ENCODE measurements at places on chromosomes 5 and 9.
A peak's percentile ranks its signal among the peaks of the same experiment; 100 is the strongest.

DNA sequence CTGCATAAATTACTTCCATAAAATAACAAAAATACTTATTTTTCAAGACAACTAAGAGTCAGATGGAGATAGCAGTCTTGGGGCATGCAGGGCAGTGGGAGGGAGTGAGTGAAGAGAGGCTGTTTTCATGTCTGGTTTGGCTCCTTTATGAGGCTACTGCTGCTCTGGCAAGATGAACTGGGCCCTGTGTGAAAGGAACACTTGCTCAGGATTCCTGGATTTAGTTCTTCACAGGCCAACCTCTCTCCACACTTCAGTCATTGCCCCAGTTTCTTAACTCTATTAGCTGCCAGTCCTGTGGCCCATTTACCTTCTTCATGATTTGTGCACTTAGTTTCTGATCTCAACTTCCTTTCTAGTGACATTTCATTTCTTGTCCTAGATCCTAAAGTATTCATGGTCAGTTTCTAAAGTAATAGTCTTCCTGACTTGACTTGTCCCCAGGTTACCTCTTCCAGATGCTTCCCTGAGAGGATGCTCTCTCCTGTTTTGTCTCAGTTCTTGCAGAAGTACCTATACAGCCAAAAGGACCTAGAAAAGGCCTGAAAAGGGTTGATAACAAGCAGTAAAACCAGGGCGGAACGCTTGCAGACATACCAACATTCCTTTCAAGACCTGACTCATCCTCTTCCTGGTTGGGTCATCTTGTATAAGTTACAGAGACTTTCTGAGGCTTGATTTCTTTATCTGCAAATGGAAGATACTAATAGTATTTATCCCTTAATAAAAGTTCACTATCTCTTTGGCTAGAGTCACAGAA, 77.0 kb upstream of the ZFAND5 start:
- DNase-seq, result no peak

DNA sequence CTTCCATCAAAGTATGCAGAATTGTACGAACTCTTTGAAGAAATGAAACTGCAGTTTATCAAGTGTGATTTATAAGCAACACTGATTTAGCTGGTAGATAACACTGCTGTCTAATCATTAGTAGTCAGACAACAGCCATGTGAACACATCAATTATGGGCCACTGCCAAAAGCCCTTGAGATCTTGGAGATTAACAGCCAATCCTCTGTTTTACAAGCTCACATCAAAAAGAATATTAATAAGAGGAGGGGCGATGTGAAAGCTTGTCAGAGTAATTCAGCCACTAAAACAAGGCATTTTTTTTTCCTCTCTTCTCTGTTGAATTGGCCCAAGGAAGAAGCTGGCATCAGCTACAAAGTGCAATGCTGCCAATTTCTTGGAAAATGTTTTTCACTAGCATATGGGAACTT, 28.1 kb downstream of the ZNF608 start:
- peak; percentile 82 for DNase-seq

DNA sequence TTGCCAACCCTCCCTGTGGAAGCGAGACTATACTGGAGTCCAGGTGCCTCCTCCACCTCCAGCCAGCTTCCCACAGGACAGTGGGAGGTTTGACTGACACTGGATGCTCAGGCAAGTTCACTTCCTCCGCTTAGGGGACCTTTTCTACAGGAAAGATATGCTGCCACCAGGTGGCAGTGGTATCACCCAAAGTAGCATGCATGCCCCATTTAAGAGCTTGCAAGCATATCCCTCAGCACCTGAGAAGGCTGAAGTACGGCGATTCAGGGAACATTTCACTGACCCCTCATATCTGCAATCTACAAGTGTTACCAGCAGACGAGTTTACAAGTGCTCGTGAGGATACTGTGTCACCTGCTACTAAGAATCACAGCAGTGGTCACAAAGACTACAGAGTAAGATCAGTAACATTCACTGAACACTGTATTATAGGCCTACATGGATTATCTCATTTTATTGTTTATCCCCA, 75.5 kb downstream of the KLHL3 start:
- DNase-seq, result peak; percentile 16

GRCh38 chr5:84381502-84382362, 2.9 kb downstream of the EDIL3 start:
- no peak for DNase-seq

DNA sequence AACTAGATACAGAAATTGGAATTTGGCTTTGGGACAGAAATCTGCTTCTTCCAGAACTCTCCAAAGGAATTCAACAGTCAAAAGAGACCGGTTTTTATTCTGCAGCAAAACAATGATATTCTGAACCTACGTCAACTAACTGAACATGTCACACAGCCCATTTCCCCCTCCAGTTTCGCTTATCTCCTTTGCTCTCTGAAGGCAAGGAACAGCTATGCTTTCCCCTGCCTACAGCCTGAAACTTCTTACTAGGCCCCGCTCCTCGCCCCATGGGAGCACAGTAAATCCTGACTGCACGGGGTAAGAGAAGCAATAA, 488 bp downstream of the SKIC3 start:
- no peak for DNase-seq

- DNase-seq, result no peak
Measured at GRCh38 chr5:173592050-173592669, 24.3 kb downstream of the BOD1 start.

GRCh38 chr9:82410306-82410705, 421.7 kb downstream of the SPATA31D1 start:
- no peak for DNase-seq

GRCh38 chr5:133895979-133896845, 72.2 kb downstream of the C5orf15 start:
- no peak for DNase-seq

DNA sequence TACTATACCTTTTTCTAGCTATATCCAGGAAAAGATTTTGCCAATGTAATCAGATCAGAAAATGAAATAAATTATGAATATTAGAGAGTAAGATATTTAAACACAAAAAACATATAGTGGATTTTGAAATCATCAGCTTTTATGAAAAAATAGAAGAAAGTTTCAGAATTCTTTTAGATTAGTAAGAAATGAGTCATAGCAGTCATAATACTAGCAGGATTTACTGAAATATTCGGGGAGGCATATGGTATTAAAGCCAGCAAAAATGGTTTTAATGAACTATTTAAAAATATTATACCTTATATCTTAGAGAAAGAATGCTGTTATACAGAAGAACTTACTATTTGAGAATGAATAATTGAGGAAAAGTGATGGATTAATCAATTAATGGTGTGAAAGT, 303.6 kb upstream of the NUDT12 start:
- DNase-seq, result no peak

GRCh38 chr9:135039266-135039870, 48.1 kb upstream of the OLFM1 start:
- DNase-seq, result no peak

DNA sequence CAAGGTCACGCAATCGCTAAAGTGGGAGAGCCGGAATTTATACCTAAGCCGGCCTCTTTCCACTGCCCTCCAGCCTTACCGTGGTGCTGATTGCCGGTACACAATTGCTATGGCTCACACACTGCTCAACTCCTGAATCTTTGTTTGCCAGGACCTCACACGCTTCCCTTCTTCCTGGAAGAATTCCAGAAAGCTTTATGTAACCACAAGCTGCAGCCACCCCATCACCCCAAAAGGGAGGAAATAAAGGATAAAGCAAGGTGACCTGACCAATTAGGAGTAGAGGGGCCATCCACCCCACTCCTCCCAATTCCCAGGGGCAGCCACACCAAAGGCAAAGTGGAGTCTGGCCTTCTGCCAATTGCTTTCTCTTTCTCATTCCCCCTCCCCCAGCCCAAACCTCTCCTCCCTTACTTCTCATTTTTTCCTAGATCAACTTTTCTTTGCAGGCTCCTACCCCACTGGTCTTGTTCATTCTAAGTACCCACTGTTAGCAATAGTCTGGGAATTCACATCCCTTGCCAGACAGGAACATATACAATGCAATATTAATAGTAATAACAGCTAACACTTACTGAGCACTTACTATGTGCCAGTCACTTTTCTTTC, 18.0 kb upstream of the CDC23 start:
- DNase-seq, result no peak

DNA sequence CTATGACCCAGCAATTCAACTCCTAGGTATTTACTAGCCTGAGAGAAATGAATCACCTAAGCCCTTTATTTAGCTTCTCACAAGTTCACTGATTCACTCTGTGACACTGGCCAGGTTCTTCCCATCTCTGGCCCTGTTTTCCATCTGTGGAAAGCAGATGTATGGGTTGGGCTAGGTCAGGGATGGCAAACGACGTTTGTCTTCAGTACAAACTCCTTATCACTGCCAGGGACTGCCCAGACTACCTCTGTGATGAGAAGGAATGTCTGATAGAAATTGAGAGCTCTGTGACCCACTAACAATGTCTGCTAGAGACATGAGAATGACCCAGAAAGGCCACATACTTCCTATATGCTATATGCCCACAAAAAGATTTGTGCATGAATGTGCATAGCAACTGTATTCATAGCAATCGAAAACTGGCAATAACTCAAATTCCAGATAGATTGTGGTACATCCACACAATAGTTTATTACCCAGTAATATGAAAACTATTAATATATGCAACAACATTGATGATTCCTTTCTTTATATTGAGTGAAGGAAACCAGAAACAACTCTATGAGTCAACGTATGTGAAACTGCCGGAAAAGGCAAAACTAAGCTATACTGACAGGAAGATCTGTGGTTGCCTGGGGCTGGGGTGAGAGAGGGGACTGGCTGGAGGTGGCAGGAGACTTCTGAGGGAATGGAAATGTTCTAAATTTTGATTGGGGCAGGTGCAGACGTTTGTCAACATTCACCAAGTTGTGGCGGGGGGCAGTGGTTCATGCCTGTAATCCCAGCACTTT, 32.0 kb upstream of the ADAM19 start:
- no peak for DNase-seq

DNA sequence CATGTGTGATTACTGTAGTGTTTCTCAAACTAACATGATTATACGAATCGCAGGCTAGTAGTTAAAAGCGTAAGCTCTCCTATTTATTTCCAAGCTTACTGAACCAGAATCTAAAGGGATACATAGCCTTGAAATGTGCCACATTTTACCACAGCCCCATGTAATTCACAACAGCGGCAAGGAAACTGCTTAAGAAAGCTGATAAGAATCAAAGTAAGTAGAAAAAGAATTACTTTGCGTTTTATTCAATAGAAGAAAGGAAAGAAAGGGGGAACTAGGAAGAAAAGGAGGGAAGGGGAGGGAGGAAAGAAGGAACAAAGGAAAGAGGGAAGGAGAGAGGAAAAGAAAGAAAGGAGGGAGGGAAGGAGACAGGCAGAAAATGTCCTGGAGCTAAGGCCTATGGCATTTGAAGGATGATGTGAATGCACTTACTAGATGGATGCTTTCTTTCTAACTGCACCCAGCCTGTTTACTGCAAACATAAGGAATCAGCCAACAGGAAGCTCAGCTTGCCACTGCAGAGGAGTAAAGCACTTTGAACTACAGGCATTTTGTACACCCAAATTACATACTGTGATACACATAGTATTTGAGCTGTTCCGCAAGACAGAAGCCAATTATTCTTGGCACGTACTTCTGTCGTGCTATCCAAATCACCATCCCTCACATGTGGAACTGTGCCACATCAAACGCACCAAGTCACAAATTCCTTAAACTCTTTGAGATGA, 521.7 kb downstream of the RAB3C start:
- no peak for DNase-seq

DNA sequence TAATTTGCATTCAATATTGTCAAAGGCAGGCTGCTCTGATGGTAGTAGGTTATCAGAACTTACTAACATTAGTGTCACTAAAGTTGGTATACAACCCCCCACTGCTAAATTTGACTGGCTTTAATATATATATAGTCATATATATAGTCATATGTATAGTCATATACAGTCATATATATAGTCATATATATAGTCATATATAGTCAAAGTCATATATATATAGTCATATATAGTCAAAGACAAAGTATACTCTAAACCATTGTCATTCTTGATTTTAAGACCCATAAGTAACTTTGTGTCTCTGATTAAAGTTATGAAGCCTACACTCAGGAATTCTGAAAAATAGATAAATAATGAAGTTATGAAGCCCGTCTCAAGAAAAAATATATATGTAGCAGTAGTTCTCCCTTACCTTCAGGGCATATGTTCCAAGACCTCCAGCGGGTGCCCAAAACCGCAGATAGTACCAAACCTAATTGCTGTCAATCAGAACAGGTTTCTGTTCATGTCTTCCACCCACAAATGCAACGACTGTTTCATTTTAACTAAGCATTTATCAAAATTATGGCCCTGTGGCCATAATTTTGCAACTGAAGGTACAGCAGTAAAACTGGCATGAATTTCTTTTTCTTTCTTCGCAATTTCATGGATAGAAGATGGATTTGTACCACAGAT, 40.1 kb downstream of the TRPM6 start:
- DNase-seq, result no peak

GRCh38 chr9:86685556-86685955, 261.8 kb downstream of the GAS1 start:
- no peak for DNase-seq

DNA sequence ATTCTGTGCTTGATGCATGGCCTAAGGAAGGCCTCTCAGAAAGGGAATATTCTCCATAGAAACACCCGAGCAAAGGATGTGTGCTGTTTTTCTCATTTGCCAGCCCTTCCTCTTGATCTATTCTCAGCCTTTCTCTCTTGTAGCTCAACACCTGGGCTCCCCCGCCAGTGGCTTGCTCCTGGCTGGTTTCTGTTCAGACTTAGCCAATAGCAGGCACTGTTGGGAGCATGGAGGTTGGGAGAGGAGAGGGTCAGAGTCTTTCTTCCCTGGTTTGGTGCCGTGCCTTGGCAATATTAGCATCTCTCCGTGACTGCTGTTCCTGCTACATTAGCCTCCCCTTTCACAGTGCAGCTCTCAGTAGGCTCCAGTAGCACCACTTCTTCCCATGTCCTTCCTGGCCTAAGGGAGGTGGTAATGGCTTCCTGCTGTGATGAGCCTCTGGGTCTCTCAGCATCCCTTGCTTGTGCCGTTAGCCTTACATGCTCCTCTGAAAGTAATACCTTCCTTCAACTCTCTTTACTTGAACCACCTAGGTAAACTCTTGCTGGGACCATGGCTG, 269.7 kb upstream of the GAS1 start:
- no peak for DNase-seq
